ENCODE measurements at places on chromosomes 5 and 9.

DNA sequence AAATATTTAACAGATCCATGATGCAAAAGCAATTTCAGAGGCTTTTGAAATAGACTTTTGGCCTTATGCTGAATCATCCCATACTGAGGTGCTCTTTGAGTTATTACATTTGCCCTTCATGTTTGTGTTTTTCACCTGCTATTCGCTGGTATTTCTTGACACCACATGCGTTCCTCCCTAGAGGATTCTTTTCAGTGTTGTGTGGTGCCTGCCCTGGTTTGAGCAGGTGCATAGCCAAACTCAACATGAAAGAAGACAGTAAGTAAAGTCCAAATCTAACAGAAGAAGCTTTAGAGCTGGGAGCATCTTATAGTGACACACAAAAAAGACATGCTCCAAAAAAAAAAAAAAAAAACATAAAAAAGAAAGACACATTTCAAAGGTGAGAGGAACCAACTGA is 796.3 kb downstream of the SEMA5A start:
- DNase-seq: no peak

DNA sequence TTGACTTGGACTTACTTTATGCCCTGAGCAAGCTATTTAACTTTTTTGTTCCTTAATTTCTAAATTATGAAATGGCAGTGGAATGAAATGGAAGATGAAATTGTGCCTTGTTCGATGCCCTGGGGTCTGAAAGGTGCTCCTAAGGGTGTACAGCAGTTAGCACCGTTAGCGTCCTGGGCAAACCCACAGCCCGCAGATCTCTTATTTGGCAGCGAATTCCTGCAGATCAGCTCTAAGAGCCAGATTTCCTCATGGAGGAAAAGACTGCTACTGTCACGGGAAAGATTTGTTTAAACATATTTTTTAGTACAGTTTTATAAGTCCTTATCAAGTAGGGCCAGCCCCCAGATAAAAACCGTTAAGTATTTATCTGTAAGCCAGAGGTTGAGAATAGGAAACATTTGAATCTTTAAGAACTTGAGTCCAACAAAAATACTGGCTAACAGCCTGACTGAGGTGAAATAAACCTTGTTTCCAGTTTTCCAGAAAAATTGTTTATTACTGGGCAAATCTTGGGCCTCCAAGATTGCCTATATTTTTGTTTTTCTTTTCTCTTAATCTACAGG is 216.5 kb upstream of the DMRT1 start:
- DNase-seq: no peak

DNA sequence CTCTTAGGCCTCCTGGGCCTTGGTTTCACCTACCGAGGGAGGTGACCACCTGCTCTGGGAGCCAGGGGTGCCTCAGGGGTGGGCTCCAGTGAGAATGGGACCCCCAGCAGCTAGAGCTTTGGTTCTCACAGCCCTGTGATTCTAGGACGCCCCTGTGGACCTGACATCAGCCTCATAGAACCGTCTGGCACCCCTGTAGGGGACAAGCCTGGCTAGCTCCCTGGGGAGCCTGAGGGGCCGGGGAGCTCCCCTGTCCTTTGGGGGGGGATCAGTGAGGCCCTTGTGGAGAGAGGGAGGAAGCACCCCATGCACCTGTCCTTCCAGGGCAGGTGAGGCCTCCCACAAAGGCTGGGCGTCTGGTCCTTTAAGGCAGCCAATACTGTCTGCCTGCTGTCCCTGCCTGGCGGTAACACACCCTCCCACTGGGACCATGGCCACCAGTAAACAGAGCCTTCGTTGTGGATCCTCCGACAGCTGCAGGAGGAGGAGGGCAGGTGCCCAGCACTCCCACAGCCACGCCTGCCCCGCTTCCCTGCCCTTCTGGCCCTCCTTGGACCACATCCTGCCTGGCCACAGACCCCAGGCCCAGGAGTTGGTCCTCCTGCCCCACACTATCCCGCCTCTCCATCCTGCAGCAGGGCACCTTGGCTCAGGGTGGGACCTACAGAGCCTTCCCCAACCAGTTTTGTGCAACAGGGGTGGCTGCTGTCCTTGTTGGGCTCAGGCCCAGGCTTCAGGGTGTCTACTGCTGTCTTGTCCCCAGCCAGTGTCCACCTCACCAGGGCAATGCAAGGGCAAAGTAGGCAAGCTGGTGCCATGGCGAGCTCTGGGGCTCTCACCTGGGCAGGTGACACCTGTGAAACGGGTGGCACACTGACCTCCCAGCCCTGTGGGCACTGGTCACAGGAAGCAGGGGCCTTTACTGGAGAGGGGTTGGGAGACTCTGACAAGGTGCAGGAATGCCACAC is 3.0 kb upstream of the TUBB4B start:
- DNase-seq: no peak

GRCh38 chr9:93974151-93974550 is 19.0 kb upstream of the BARX1 start:
- no peak for DNase-seq

GRCh38 chr5:4571248-4571948 is 568.7 kb upstream of the ADAMTS16 start:
- DNase-seq: no peak

DNA sequence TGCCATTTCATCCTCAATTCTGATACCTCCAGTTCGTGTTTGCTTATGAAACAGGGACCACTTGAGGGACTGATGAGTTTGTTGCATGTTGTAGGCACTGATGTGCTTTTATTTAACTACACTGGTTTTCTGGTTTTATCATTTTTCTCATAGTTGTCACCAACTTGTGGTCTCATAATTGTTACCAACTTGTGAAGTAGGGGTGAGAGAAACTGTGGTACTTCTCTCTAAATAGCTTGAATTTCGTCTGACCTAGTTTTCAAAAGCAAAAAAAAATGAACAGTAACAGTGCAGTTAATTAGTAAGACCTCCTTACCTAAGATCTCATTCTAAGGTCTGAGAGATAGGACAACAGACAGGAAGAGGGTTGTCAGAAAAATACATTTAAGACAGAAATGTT is 78.0 kb downstream of the ANXA2R start:
- DNase-seq: no peak

DNA sequence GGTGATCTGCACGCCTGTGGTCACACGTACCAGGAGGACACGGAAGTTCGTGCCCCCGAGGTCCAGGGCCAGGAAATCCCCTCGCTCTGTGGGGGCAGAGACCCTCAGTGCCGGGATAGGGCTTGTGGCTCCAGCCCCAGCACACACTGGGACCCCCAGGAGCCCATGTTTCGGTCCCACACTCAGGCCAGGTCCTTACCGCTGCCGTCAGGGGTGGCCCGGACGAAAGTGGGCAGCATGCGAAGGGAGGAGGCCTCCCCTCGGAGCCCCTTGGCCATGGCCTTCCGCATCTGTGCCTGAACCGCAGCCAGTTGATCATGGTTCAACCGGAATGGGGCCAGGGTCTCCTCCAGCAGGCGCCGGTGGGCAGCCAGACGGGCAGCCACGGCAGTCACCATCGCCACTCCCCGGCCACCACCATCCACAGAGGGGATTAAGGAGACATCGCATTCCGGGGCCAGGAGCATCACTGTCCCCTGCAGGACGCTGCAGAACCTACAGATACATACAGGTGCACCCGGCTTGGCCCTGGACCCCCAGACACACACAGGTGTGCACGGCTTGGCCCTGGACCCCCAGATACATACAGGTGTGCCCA is 11.8 kb downstream of the HK3 start:
- no peak for DNase-seq

DNA sequence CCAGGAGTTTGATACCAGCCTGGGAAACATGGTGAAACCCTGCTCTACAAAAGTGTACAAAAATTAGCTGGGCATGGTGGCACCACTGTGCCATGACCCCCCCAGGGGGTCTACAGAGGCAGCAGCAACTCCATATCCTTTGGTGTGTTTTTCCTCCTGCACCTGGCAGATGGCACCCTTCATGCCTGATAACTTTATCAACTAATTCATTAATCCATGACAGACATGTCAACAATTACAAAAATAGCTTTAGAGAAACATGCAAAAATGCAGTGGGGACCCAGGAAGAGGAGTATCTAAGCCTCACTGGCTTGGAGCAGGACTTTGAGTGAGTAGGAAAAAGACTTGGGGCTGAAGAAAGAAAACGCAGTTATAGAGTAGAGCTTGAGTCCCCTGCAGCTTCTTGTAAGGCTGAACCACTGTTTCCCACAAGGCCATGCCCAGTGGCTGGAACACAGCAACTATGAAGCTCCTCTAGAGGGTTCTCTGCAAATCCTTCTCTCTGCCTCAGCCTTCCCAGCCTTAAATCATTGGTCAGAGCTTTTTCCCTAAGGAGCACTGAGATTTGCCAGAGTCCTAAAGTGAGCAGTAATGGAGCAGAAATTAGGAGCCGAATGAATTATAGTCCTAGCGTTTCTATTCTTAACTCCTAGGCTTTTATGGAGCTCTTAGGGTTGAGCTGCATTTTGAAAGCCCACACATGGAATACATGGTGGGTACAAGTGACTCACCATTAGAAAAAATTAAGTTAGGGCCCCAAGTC is 25.5 kb upstream of the B4GALT1 start:
- DNase-seq: peak; percentile 77

DNA sequence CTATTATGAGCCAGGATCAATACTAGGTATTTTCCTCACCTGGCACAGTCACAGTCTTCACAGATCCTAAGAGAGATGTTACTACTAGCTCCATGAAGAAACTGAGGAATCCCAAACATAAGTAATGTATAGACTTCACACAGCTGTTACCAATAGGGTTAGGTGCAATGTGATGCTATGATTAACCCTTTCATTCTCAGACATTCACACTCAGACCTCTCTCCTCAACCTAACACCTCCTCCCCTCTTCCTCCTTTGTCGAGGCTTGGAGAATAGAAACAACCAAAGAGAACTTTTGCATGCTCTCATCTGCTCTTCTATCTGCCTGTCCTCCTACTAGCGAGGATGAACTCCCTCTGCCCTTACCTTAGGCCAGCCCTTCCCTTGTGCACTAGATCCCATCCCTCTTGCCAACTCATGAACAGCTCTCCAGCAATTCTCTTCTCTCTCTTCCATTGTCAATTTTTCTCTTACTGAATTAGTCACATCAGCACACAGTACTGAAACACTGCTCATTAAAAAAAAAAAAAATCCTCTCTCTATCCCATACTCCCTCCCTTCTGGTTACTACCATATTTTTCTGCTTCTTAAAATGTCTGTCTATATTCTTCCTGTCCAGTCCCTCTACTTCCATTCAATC is 47.7 kb downstream of the MAPKAP1 start:
- no peak for DNase-seq

GRCh38 chr5:111976705-111977435 is 219.9 kb upstream of the NREP start:
- DNase-seq: no peak

DNA sequence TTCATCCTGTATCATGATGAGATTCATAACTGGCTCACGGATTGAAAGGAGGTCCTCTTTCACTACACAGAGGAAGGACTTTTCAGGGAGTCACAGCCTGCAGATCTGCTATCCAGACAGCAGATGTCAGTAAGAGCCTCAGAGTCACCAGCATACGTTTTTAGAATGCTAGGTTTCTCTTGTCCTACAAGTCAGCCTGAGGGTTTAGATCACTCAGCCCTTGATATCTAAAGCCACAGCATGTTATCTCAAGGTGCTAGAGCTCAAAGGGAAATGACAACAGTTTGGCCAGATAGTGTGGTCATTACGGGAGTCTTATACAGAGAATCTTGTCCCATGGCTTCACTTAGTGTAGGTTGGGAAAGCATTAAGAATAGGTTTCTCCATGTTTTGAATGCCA is 30.9 kb upstream of the SLC46A2 start:
- peak; percentile 66 for DNase-seq

DNA sequence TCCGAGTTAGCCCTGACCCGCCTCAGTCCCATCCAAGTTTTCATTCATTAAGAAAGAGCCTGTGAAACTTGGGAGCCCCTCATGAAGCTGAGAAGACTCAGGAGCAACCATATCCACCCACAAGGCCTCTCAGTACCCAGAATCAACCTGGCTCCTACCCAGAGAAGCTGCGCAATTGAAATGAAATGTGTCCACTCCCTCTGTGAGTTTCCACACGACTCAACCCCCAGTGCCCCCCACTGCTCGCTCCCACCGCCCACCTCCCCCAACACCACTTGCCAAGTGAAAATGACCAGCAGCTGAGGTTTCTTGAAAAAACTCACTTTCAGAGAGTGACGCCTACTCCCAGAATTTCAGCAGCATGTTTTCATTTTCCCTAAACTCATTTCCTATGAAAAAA is 104.6 kb downstream of the CDK5RAP2 start:
- DNase-seq: no peak

DNA sequence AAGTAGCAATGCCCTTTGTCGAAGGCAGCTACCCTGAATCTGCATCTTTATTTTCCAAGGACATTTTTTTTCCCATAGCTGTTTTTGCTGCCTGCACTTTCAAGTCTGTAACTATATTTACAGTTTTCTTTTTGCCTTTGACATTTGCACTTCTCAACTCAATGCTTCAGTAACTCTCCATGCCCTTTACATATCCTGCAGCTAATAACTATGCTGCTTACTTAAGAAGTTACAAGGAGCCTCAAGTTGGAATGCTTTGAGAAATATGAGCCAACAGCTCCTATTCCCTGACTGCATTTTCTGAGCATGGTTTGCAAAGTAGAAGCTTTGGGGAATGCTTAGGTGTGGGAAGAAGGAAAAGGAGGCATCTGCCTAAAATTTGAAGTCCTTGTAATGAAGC is 194.8 kb upstream of the TRPC7 start:
- no peak for DNase-seq

GRCh38 chr9:87259543-87260518 is 237.8 kb upstream of the DAPK1 start:
- DNase-seq: peak; percentile 3

- DNase-seq: peak; percentile 71
These were observed 208.4 kb downstream of the MEF2C start for GRCh38 chr5:88674356-88675167.

DNA sequence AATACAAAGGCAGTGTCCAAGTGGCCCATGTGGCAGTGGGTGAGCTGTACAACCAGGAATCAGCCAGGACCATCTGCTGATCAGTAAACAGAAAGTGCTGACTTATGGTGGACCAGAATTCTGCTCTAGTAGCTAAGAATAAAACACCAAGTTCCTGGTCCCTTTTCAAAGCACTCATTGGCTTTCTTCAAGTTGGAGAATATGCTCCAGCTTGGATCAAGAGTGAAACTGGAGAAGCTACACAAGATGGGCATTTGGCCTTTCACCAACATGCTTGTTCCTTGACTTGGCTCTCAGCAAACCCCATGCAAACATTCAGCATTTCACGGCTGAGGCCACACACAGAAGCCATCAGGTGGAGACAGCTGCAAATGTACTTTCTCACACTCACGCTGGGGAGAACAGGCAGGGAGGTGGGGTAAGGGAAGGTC is 32.1 kb downstream of the MARCHF3 start:
- DNase-seq: no peak
